ENCODE measurements at places on chromosomes 2 and 18.

- DNase-seq: no peak
These were observed 280.3 kb upstream of the TRIB2 start for GRCh38 chr2:12436483-12436882.

GRCh38 chr2:174007010-174007409 lies 41.8 kb upstream of the SP3 start:
- DNase-seq: no peak

GRCh38 chr2:168350380-168350779 lies 103.0 kb upstream of the STK39 start:
- DNase-seq: no peak

- DNase-seq: no peak
These were observed 410.5 kb upstream of the CNTNAP5 start for GRCh38 chr2:123614596-123614995.

DNA sequence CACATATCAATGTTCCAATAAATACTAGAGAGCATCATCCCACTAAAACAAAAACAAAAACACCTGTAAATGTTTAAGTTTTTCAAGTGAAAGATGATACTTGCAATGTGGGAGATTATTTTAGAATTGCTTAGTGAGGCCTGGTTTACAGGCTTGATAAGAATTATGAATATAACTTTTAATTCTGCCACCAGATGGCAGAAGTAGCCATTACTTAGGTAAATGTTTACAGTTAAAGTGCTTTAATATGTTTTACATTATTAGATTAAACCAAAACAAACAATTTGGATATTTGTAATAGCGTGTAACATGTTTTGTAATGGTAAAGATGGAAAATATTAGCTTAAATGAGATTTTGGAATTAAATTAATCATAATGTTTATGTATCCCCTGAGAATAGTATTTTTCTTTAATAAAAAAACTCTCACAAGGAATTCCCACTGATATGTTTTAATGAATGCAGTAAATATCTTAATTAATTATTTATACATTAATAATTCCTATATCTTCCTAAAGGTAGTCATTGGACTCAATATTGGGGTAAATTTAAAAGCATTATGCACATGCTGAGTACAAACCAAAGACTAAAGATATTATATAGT lies 522.0 kb downstream of the SPAG16 start:
- DNase-seq: no peak

DNA sequence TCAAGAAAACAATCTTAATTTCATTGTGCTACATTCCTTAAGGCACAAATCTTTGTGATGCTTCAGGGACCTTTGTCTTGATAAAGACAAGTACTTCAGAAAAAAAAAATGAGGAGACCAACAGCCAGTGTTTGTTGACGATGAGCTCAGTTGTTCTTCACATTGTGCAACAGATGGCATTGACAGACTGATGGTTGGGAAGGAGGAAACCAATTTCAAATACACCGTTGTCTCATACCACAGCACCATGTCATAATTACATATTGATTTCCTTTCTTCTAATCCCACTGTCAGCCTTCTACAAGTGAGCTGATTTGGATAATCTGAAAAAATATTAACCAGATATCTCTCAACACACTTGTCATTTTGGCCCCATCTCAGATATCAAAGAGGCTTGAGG lies 53.7 kb upstream of the GRB14 start:
- DNase-seq: no peak
